ENCODE measurements at places on chromosomes 12 and 14.

DNA sequence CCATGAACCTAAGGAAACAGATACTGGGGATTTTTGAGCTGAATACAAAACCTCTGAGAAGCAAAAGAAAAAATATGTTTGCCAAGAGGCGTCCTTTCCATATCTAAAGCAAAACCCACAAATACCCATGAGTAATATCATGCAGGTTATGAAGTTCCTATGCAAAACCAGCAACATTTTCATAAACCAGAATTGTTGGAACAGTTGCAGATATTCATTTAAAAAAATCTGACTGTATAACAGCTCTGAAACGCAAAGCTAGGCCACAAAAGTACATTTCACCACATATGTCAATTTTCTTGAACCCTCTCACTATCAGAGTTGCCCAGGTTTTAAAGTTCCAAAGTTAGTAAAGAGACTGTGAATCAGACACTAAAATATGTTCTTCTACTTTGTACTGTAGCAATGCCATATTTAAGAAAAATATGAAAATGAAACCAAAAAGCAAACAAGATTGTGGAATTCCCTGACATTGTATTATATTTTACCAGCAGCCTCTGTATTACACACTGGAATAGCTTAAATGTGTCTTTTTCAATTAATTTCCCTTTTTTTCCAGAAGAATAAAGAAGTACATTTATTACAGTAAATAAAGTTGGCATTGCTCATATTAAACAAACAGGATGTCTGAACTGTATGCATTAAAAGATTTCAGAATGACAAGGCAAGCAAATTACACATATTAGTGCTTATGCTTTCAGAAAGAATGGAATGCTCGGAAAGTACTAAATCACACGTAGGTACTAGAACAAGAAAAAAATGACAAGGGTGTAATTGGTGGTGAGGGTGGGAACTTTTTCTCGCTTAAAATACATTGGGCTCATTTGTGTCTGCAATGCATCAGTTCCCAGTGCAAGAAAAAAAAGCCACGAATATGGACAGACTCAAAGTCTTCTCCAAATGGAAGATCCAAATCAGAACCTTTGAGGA, 33.6 kb upstream of the HIF1A start:
- no peak for DNase-seq

- DNase-seq, result no peak
Measured at GRCh38 chr12:50142993-50143392, 24.2 kb downstream of the CERS5 start.

DNA sequence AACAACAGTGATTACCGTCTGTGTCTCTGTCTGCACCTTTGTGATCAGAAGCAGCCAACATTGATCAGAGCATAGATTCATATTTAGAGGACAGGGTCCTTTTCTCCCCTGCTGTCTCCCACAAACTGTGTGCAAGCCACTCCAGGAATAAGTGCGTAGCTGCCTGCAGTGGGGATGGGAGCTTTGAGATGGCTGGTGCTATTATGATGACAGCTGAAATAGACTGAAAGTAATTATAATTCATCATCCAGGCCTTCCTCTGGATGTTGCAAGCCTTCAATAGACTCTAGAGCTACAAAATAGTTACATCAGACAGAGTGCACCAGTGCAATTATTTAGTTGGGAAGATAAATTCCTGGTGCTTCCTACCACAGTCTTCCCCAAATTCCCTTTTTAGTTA, 68.1 kb downstream of the BORCS5 start:
- no peak for DNase-seq

DNA sequence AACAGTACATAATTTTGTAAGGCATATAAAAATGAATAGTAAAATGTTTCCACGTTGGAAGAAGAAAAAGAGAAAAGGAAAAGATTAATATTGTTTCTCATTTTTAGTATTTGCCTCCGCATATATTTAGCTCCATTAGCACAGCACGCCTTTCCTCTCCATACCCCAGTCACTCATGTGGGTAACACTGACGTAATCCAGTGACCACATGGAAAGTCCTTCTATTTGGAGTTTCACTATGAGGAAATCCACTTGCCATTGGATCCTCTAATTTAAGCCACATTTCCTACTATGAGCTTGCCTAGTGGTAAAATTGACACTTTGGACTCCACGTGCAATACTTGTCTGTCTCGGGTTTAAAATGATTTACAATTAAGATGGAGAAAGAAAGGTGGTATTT, 5.7 kb upstream of the SLCO1A2 start:
- no peak for DNase-seq

DNA sequence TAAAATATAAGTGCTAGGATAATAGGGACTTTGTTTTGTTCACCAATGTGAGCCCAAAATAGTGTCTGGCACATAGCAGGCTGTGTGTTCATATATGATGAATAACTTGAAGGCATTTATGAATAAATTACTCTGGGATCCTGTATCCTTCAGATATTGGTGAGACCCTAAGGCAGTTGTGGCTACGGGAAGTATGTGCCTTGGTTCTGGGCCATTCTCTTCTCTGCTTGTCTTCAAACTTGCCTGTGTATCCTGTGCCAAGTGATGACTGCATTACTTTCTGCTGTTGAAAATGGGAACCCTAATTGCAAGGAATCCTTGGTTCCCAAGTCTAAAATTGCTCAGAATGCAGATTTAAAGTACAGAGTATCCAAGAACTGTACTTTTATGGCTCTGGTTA, 67.6 kb upstream of the KTN1 start:
- no peak for DNase-seq

DNA sequence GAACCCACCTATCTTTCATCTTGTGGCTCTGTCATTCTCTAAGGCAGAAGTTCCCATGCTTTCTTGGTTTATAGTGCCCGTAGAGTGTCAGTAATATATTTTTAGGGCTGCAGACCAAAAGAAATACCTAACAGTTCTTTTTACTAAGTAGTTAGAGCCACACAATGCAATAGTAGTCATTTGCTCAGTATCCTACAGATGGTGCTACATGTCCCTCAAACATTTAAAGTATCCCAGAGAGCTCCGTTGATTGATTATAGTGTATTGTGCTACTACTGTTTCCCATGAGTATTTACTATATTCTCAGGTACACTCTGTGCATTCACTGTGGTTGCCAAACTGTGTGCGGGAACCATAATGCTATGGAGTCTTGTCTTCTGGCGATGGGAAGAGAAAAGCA, 4.7 kb upstream of the PLBD1 start:
- DNase-seq, result no peak

DNA sequence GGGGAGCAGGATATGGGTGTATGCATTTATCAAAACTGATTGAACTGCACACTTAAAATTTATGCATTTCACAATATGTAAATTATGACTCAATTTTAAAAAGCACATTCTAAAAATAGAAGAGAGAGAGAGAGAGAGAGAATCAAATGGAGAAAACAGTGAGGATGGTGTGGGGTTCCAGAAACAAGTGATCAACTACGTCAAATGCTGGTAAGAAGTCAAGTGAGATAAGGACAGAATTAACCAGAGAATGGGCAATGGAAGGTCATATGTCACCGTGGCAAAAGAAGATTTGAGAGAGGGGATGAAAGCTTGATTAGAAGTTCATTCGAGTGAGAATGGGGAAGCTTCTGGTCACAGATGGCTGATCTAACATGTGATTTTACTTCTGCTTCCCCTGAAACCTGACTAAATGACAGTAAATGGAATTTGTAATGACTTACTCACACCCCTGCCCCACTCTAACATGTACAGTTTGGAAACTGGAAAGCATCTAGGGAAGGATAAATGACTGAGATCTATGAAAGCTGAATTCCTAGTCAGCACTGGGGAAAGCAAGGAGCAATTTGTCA, 276.5 kb upstream of the AMIGO2 start:
- no peak for DNase-seq

DNA sequence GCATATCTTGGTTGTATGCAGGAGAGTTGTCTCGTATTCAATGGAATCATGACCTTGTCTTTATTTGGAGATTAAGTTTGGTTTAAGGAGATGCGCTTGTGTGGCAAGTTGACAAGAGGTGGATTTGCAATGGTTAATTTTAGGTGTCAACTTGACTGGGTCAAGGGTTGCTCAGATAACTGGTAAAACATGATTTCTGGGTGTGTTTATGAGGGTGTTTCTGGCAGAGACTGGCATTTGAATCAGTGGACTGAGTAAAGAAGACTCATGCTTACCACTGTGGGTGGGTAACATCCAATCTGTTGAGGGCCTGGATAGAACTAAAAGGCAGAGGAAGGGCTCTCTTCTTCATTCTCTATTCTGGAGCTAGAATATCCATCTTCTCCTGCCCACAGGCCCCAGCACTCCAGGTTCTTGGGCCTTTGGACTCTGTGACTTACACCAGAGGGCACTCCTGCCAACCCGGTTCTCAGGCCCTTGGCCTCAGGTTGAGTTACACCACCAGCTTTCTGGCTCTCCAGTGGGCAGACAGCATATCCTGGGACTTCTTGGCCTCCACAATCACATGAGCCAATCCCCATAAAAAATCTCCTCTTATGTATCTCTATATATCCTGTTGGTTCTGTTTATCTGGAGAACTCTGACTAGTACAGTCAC, 141.5 kb upstream of the ARID2 start:
- DNase-seq, result no peak

GRCh38 chr12:84803661-84804060, 108.9 kb downstream of the SLC6A15 start:
- DNase-seq, result no peak

- DNase-seq, result no peak
Measured at GRCh38 chr12:25958428-25959070, at the start of gene RASSF8. TSS of gene RASSF8 (plus strand) at chr12:25958682. CDS start at chr12:26055344, 96,662 bp downstream.

DNA sequence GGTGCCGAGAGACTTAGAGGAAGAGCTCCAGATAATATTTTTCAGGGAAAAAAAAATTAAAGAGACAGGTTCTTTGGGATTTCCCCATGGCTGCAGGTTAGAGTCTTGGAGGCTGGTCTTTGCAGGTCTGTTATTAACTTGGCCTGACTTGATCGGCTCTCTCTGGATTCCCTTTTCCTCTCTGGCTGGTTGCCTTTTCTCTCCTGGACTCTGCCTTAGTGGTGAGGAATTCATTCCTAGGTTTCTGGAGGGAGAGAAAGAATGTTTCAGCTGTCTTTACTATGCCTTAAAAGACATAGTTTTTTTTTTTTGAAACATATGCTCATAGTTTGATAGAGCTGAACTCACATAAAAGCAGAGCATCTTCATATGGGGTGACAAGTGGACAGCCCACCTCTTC, 336.3 kb downstream of the BMP4 start:
- no peak for DNase-seq

GRCh38 chr14:92539419-92539818, 25.8 kb downstream of the RIN3 start:
- no peak for DNase-seq

DNA sequence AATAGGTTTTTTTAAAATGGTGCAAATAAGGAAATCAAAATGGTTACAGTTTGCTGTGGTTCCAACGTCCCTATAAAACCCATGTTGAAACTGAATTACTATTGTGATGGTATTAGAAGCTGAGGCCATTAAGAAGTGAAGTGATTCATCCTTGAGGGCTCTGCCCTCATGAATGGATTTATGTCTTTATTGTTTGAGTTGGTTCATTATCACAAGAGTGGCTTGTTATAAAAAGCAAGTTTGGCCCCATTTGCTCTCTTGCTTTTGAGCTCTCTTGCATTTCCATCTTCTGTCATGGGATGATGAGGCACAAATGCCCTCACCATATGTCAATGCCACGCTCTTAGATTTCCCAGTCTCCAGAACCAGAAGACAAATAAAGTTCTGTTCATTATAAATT, 62.3 kb downstream of the PRKD1 start:
- no peak for DNase-seq

- DNase-seq, result no peak
Measured at GRCh38 chr14:49857427-49858003, 4.9 kb upstream of the NEMF start.

DNA sequence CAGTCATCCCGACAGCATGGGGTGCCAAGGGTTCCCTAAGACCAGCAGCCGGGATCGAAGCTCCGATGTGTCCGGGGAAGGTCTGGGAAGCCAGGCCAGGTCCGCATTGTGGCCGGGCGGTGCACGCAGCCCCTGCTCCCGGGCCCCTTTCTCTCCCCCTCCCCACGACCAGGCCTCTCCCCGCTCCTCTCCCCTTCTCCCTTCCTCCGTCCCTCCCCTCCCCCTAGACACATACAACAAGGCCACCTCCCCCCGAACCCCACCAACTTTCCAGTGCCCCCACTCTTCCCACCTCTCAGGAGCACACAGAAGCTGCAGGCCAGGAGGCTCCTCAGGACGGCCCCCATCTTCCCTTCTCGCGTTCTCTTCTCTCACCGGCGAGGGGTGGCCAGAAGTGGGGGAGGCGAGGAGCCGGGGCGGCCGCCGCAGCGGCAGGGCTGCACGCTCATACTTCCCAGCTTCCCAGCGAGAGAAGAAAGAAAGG, 413 bp downstream of the LRP6 start:
- no peak for DNase-seq

- DNase-seq, result peak; percentile 55
Measured at GRCh38 chr14:92680781-92681650, 67.4 kb downstream of the LGMN start.

DNA sequence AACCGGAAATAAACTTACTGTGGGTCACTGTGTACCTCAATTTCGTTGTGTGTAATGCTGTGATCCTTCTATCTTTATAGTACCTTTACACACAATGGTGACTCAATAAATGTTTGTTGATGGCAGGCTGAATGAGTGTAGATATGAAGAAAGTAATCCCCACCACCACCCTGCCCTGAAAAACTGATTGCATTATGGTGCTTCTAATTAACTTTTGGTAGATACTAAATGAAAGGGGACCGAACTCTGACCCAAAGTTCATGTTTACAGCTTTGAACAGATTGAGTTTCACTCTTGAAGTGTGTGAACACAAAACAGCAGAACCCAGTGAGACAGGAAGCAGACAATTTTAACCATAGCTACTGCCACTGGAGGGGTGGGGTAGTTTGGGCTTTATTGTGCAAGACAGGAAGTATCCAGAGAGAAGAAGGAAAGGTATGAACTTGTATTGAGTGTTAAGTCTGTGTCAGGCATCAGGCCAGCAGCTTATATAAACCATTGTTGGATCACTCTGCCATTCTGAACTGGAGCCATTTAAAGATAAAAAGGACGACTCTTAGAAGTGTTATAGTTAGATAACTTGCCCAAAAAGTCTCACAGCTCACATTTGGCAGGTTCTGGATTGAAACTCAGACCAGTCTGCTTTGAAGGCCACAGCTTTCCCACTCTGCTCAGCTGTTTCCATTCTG, 197.0 kb upstream of the AMIGO2 start:
- DNase-seq, result peak; percentile 40

DNA sequence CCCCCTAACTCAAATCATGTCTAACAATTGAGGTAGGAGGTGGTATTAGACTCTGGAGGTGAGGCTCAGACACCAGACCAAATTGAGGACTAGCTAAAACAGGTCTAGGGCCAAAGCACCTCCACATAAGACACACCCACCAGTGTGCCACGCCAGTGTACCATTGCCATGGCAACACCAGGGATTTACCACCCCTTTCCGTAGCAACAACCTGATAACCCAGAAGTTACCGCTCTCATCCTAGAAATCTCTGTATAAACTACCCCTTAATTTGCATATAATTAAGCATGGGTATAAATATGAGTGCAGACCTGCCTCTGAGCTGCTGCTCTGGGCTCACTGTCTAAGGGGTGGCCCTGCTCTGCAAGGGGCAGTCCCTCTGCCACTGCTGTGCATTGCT, 57.4 kb upstream of the PPP2R5C start:
- DNase-seq, result no peak
